ENCODE measurements at places on chromosomes 1 and 21.
A peak's percentile ranks its signal among the peaks of the same experiment; 100 is the strongest.

DNA sequence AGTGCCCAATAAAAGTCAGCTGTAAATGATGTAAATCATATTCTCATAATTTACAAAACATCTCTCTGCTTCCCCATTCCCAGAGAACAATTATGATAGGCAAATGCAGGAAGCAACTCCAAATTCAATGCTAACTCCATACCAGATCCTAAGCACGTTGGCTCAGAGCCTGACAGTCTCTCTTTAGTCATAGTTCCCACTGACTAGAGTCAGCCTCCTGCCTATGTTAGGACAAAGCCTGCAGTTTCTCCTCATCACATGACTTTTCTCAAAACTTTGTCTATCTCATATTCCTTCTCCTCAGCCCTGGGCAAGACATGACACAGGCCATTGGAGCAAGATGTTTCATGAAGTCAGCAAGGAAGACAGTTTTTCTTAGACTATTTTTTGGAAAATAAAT is 101.5 kb upstream of the COL24A1 start:
- peak; percentile 2 for DNase-seq

GRCh38 chr1:210232511-210233215 is at the start of gene SERTAD4:
SERTAD4 (plus strand) TSS chr1:210232796; CDS start chr1:210237961, 5,165 bp downstream.
- DNase-seq, result peak; percentile 16

- DNase-seq, result no peak
Observed at GRCh38 chr1:104467590-104467989, 717.9 kb downstream of the AMY1C start.

DNA sequence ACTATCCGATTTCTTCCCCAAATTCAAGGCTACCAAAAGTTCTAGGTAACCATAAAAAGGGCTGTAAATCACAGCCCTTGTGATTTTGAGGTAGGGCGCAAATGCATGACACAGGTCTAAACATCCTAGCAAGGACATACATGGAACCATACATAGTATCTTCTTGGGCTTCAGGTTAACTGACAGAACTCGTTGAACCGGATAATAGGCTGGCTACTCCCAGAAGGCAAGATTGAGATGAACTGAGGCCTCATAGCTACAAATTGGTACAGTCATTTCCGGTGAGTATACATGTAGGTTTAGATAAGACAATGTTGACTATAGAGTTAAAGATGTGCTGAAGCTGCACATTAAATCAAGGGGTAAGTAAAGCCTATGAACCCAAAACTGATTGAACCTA is 27.3 kb upstream of the TP53BP2 start:
- no peak for DNase-seq

DNA sequence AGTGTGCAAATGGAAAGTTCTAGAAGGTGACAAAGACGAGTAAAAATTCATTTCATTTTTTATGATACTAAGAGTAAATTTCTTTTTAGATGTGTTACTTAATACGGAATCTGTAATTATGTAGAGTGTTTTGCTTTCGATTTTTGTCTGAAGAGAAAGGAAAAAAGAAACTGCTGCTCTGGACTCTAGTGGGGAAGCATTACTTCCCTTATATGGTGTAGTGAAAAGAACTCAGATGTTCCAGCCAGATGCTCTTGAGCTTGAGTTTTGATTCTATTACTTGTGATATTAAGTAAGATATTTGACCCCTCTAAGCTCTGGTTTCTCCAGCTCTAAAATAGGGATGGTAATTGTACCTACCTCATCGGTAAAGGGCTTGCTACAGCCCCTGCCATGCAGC is 12.2 kb upstream of the GPR161 start:
- DNase-seq, result no peak

GRCh38 chr1:156577550-156577949 is 2.0 kb upstream of the TTC24 start:
- no peak for DNase-seq

GRCh38 chr1:10716840-10717239 is 79.6 kb downstream of the CASZ1 start:
- no peak for DNase-seq

- DNase-seq, result no peak
Observed at GRCh38 chr1:197001828-197002227, 24.5 kb downstream of the CFHR5 start.

DNA sequence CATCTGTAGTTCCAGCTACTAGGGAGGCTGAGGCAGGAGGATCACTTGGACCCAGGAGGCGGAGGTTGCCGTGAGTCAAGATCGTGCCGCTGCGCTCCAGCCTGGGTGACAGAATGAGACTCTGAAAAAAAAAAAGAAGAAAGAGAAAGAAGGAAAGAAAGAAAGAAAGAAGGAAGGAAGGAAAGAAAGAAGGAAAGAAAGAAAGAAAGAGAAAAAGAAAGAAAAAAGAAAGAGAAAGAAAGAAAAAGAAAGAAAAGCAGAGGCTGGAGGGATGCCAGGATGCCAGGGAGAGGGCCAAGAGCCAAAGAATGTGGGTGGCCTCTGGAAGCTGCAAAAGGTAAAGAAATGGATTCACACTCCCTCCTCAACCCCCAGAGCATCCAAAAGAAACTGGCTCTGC is 8.2 kb upstream of the KCNE2 start:
- DNase-seq, result no peak

DNA sequence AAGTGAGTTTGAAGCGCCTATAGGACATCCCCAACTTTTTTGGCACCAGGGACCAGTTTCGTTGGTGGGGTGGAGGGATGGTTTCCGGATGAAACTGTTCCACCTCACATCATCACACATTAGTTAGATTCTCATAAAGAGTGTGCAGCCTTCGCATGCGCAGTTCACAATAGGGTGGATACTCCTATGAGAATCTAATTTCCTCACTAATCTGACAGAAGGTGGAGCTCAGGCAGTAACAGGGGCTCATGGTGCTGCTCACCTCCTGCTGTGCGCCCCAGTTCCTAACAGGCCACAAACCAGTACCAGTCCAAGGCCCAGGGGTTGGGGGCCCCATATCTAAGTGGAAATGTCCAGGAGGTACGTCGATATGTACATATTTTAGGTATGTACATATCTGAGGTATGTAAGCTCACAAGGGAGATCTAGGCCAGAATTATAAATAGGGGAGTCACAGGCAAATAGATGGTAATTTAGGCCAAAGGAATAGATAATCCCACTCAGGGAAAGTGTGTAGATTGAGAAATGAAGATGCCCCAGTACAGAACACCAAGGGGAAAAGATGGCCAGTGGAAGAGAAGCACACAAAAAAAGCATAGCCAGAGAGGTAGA is 27.5 kb upstream of the RASAL2 start:
- DNase-seq, result no peak

GRCh38 chr1:115958866-115959265 is 17.4 kb upstream of the SLC22A15 start:
- no peak for DNase-seq

GRCh38 chr1:160483505-160484185 is 39.4 kb downstream of the SLAMF6 start:
- no peak for DNase-seq

DNA sequence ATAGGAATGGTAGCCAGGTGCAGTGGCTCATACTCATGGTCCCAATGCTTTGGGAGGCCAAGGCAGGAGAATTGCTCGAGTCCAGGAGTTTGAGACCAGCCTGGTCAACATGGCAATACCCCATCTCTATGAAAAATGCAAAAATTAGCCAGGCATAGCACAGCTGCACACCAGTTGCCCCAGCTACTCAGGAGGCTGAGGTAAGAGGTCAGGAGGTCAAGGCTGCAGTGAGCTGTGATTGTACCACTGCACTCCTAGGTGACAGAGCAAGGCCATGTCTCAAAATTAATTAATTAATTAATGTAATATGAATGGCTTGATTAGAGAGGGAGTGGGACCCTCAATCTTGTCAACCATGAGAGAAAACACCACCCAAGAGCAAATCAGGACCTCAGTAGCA is 198.7 kb upstream of the DUSP10 start:
- no peak for DNase-seq

- no peak for DNase-seq
Observed at GRCh38 chr1:233659495-233659894, 45.6 kb downstream of the KCNK1 start.

DNA sequence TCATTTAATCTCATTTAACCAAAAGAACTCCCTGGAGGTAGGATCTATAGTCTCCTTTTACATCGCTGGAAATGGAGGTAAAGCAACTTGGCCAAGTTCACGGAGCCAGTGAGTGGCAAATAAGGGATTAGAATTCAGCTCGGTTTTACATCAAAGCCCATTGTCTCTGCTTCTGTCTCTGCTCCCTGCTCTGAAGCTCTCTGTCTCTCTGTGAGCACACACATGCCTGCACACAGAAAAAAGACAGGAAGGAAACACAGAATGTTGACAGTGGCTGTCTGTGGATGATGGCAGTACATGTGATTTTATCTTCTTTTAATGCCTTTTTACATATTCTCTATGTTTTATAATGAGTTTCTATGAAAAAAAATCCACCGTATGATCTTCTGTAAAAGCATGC is 8.9 kb upstream of the DHRS3 start:
- DNase-seq, result no peak

GRCh38 chr1:22131875-22132486 is 10.9 kb downstream of the WNT4 start:
- no peak for DNase-seq

DNA sequence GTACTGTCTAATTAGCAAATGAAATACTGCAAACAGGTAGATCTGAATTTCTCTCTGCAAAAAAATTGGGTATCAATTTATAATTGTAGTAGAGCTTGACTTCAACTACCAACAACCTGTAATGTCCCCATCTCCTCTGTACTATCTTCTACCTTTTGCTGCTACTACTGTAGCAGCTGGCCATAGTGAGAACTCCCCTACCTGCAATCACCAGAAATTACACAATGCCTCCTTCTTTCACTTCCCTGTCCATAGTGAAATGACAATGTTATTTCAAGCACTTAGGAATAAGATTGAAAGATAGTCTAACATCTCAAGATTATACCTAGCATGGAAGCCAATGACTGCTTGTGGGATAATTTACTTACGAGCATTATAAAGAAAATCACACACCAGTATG is 100.4 kb downstream of the ACBD6 start:
- DNase-seq, result no peak

DNA sequence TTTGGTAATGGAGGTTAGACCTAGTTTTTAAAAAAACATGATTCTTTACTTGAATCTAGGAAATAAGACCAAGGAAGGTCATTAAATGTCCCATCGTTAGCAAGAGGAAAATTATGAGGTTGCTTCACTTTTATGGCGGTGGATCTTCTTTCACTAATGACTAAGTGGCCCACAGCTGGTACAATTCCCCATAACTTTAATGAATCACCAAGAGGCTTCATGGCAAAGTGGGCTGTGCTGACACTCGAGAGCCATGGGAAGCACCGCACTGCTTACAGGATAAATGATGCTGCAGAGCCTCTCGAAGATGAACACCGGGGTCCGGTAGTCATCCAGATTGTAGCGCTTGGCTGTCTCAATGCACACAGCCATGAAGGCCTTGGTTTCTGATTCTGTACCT is 108.8 kb downstream of the UBR4 start:
- DNase-seq, result peak; percentile 21

- DNase-seq, result no peak
Observed at GRCh38 chr1:109493227-109493626, 667 bp upstream of the CYB561D1 start.

GRCh38 chr1:16248603-16249516 is 11.9 kb upstream of the CPLANE2 start:
- DNase-seq, result peak; percentile 84

DNA sequence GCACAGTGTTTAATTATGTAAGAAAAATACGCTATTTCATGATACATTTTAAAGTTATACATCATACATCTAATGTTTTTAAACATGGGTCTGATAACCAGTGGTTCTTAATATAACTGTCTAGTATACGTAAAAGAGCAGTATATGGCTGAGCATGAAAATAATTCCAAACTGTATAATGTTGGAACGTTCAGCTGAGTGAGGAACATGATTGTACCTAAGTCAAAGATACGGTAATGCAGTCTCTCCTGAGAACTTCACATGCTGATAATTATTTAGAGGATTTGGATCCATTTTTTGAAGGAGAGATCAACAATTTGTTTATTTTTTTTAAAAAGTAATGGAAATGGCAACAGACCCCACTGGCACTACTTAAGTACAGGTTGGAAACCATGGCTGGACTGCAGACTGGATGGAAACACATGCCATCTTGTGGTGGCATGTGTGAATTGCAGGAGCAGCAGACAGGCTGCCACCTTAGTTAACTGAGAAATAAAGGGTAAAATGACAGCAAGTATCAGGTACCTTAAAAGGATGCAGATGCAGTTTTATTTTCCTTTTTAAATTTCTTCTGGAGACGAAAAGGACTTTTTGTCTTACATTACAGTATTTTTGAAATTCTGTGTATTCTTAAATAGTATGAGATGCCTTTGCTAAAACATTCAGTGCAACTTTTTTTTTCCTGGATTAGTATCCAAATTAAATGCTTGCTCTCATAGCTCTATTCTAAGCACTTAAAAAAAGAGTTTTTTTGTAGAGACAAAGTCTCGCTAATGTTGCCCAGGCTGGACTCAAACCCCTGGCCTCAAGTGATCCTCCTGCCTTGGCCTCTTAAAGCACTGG is 73.8 kb downstream of the MTR start:
- peak; percentile 79 for DNase-seq

DNA sequence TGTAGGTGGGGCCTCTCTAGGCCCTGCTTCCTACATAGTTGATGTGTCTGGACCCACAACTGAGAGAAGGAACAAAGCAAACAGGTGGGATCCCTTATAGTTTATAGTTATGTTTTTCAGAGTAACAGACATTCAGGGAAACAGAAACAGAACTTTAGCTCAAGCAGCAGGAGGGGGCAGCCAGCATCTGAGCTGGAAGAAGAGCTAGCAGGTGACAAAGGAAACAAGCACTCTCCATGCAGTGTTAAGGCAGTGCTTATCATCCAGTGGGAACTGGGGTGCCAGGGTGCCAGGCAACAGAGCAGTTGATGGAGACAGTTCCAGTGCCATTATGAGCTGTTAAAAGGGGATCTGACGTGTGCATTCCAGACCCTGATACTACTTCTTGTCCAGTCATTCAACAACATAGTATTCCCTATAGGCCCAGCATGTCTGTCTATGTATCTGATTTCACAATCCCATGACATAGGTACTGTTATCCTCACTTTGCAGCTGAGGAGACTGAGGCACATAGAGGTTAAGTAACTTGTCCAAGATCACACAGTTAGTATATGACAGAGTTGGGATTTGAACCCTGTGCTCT is 13.5 kb downstream of the HIVEP3 start:
- no peak for DNase-seq

DNA sequence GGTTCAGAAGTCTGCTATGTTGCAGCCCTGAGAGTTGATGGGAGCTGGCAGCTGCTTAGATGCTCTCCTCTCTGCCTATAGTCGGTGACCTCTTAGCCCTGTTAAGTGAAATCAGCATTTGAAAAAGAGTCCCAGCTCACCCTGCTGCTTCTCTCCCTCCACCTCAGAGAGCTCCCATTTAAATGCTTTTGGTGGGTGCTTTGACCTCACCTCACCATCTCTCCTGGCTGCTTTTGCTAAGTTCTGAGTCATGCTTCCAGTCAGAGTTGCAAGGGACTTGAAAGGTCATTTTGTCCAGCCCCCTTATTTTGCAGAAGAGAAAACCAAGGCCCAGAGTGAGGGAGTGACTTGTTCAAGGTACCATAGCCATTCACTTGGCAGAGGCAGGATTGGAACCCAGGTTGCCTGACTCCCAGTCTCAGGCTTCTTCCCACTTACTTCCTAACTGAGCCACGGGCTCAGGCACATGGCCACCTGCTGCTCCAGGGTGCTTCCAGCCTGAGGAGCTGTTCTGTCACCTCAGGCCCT is 3.3 kb downstream of the MAPKAPK2 start:
- DNase-seq, result peak; percentile 65

Measured in iris pigment epithelial cell (primary cell).